Stimulated activated CD4-positive, alpha-beta T cell treated with anti-CD3 and anti-CD28 coated beads, Interleukin-4, amount 100 ng/mL, for 4 hours (primary cell): ENCODE measurements at places on chromosomes 6 and 20.

GRCh38 chr20:1938464-1939269 is 43.5 kb downstream of the SIRPA start:
- no peak for DNase-seq

DNA sequence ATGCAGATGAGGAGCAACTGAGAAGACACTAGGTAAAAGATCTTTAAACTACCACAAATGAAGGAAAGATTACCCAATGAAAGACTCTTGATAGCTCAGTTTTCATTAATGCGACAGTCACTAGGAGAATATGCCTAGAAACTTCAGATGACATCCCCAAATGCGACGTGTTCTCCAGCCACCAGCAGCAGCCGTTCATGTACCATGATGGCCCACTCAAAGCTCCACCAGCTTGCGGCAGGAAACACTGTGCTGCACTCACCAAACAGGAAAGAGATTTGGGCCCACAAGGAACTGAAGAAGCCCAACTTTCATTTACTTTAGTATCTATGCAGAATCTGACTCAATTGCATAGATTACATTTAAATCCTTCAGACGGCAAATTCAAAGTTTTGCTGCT is 7.5 kb downstream of the DIDO1 start:
- DNase-seq: no peak

GRCh38 chr20:24337069-24337468 is 132.4 kb upstream of the SYNDIG1 start:
- DNase-seq: no peak

- DNase-seq: no peak
Measured at GRCh38 chr6:143370812-143371370, 79.6 kb downstream of the ADAT2 start.

DNA sequence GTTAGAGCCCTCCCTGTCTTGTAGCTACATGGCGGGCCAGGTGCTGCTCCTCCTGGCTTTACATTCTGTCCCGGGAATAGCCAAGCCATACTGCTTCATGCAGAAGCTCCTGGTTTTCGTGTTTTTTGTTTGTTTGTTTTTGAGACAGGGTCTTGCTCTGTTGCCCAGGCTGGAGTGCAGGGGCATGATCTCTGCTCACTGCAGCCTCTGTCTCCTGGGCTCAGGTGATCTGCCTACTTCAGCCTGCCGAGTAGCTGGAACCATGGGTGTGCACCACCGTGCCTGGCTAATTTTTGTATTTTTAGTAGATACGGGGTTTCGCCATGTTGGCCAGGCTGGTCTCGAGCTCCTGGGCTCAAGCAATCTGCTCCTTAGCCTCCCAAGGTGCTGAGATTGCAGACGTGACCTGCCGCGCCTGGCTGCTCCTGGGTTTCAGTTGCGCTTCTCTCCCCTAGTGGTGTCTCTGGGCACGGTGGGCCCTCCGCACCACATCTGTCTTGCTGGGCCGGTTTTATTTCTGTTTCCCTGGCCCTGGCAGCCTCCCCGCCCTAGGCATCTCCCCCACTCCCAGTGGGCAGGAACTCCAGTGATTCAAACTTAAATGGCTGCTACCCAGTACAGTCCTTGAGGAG is 12.9 kb downstream of the CDYL start:
- DNase-seq: no peak

GRCh38 chr20:52209154-52209571 is 17.6 kb upstream of the ZFP64 start:
- no peak for DNase-seq
